AG09319 (cell line): ENCODE measurements at places on chromosomes 7 and 10.

GRCh38 chr10:76231286-76231934, 800.0 kb downstream of the LRMDA start:
- DNase-seq, result no peak

- DNase-seq, result no peak
Observed at GRCh38 chr7:46237466-46237865, 316.4 kb upstream of the IGFBP3 start.

- no peak for DNase-seq
Observed at GRCh38 chr7:108004220-108005142, 1.5 kb upstream of the LAMB1 start.

DNA sequence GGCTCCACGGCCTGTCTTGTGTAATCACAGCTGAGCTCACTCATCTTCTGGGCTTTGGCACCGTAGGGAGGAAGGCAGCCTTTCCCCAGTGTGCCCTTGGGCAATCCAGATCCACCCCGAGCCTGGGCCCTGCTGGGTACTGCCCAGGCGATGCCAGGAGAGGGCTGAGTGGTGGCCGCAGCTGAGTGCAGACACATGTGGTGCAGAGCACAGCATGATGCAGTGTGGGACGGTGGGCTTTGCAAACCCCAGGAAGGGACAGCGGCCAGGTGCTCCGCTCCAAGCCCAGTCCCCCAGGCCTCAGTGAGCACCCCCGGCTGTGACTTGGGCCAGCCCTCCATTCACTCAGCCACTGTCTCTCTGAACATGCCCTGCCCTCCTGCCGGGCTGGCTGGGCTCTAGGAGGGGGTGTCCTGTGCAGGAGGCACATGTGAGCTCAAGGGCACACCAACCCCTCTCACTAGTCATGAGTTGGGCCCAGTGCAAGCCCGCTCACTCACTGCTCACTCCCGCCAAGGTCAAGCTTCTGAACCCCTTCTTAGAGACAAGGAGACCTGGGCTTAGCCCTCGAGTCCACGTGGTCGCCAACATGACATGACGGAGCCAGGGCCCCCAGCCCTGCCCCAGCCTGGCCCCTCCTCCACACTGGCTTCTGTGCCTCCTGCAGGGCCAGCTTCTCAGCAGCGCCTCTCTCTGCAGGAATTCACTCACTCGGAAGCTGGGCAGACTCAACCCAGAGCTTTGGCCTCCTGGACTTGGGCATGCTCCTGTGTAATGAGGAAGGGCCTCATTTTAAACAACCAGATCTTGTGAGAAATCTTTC, 77.5 kb upstream of the INSIG1 start:
- no peak for DNase-seq

DNA sequence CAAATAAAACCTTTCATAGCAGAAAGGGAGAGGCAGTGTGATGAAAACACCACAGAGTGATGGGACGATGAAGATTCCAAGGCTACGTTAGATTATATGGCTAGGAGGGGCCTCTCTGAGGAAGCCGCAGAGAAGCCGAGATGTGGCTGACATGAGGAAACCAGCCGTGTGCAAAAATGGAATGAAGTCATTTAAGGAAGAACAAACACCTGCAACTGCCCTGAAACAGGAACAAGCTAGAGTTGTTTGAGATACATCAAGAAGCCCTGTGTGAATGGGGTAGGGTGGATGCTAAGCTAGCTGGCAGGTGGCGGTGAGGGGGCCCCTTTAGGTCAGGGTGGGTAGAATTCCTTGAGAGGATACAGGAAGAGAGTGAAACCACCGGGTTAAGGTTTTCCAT, 129.5 kb downstream of the KLF6 start:
- DNase-seq, result no peak

GRCh38 chr10:42428534-42428933, 209.8 kb downstream of the ZNF33B start:
- DNase-seq, result no peak
